ENCODE measurements at places on chromosomes 5 and 9. TPM values are rescaled to one million over a fixed set of nuclear protein-coding genes. Genes with fewer than 3 reads are reported as not detected.

DNA sequence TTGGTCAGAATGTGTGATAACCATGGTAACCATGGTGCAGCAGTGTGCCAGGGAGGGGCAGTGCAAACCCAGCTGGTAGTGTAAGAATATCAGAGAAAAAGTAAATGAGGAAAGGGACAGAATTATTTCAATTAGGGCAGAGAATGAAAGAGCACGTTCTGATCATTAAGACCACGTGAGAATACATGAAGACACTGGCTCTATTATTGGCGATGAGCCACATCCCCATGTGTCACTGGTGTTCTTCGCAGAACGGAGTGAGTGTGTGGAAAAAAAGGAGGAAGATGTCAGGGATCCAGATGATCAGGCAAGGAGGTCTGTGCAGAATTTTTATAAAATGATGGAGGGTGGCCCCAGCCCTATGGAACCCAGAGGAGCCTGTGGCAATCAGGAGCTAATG, 315.5 kb downstream of the SEMA5A start:
- DNase-seq, result no peak

DNA sequence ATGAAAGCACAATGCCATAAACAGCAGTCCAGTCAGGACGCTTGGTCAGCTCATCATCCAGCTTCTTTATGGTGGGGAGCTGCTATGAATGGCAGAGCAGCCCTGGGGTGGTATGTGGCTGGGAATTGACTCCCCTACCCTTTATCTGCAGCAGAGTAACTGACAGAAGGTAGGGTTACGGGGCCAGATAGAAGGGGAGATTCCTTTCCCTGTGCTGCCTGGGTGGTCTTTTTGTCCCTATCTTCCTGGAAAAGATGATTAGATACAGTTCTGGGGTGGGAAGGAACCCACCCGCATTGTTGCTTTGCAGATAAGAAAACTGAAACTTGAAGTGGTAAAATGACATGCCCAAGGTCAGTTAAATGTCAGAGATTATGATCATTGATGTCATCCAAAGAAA, 405.5 kb downstream of the ARHGEF28 start:
- no peak for DNase-seq

- no peak for DNase-seq
Measured at GRCh38 chr9:83681490-83681889, 26.3 kb downstream of the UBQLN1 start.

DNA sequence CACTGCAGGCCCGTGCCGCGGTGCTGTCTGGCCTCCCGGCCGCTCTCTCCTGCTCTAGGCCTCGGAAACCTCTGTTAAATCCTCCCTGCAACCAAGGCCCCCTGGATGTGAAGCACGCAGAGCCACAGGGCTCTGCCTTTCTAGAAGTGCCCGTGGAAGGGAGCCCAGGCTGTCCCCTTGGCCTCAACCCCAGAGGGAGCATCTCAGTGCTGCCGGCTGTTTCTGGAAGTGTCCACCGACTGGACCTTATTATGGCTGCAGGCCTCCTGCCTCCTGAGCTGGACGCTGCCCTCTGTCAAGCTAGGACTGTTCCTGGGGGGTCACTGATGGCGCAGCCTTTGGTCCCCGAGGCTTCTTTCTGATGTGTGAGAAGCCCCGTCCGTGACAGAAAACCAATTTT, 40.4 kb upstream of the PHYKPL start:
- no peak for DNase-seq

- no peak for DNase-seq
Measured at GRCh38 chr9:88312517-88313103, 75.6 kb upstream of the SPIN1 start.

DNA sequence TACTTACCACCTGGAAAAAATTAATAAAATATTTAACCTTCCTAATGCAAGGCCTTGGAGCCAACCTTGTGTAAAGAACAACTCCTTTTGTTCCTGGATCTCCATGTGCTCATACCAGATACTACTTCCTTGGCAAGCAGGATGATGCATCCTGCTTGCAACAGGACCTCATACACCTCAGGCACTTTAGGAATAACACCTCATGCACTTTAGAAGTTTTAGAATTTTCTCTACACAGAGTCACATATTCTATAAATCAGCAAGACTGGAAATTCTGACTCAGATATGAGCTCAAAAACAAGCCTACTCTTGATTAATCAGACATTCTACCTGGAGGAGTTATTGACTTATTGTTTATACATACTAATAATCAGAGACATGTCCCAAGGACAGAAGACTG, 209.6 kb upstream of the CDH10 start:
- no peak for DNase-seq

DNA sequence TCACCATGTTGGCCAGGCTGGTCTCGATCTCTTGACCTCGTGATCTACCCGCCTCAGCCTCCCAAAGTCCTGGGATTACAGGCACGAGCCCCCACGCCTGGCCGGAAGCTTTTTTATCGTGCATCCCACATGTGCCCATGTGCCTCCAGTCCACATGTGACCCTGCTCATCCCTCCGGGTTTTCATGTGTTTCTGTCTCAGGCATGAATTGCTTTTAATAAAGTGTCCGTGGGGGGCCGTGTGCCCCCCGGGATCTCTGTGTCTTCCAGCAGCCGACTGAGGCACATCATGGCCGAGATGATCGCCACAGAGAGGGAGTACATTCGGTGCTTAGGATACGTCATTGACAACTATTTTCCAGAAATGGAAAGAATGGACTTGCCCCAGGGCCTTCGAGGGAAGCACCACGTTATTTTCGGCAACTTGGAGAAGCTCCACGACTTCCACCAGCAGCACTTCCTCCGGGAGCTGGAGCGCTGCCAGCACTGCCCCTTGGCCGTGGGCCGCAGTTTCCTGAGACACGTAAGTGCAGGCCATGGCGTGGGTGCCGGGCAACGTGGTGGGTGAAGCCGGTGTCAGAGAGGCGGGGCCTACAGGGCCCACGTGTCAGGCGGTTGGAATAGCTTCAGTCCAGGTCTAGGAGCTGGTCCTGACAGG, 22.1 kb upstream of the LRRC14B start:
- no peak for DNase-seq

GRCh38 chr5:164359260-164360255, 854.1 kb downstream of the MAT2B start:
- DNase-seq, result no peak

DNA sequence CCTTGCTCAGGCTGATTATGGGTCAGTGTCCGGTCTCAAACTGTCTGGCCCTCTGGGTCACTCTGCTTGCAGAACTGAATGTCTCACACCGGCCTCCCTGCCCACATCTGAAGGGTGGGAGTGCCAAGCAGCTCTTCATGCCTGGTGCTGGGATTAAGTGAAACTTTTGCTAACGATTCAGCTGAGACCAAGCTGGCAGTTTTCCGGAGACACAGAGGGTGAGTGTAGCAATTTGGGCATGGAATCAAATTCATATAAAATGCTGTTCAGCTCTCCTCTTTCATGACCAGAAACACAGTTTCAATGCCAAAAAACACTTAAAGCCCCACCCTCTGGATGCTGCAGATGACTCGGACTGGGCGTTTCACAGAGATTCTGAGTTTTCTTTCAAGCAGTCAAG, 207.5 kb downstream of the NXNL2 start:
- DNase-seq, result no peak

- DNase-seq, result no peak
Measured at GRCh38 chr5:53191548-53192165, 82.1 kb upstream of the MOCS2 start.

GRCh38 chr9:137421838-137422603, 941 bp downstream of the EXD3 start:
- no peak for DNase-seq

- DNase-seq, result no peak
Measured at GRCh38 chr9:34047864-34048726, 592 bp downstream of the UBAP2 start.

DNA sequence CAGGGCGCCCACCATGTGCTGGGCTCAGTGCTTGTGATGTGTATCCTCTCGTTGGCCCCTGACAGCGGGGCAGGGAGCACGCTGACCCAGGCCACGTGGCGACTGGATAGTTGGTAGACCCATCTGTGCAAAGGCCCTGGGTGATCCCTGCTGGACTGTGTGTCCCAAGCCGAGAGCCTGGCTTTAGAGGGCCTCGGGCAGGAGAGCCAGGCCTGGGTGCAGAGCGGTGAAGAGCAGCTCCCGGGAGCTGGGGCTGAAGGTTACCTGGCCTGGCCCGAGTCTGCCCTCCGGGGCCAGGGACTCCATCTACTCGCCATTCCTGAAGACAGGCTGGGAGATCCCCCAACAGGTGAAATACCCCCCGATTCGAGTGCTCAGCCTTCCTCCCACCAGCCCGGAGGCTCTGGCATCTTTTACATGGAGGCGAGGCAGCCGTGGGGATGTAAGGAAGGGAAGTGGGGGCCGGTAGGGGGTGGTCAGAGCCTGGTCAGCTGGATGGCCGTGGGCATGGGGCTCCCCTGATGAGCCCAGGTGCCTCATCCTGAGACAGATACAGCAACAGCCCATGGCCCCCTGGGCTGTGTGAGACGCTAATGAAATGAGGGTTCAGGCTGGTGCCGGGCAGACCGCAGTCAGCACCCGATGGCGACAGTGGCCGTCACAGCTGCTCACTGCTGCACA, 19.0 kb downstream of the NCS1 start:
- no peak for DNase-seq

GRCh38 chr9:116589392-116590354, 97.4 kb upstream of the TRIM32 start:
- DNase-seq, result no peak

DNA sequence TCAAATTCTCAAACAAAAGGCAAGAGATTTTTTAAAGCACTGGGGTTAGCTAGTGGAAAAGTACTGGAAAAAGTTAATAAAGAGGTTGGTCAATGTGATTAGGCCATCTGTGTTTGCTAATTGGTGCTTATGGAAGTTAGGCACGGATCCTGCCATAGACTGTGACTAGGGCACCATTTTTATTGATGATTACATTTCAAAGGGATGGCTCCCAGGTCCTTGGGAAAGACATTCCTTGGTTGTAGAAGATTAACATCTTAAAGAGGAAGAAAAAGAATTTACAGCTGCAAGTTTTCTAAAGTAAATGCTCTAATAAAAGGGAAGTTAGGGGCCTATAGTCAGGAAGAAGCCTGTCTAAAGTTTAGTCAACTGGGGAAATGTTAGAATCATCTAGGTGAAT, 1183.3 kb downstream of the DTWD2 start:
- DNase-seq, result no peak

DNA sequence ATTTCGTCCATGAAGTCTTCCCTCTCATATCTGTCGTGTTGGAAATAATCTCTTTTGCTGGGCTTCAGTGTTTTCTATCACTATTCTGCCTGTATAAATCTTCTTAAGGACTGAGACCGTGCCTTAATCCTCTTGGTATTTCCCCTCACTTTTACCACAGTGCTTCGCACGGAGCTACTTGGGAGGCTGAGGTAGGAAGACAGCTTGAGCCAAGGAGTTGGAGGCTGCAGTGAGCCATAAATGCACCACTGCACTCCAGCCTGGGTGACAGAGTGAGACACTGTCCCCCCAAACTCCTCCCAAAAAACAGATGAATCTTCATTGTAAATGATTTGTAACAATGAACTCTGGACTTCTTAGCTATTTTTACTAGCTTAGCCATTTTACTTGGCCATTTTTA, 57.8 kb downstream of the PHAX start:
- DNase-seq, result no peak

- DNase-seq, result no peak
Measured at GRCh38 chr9:121975801-121976277, 117.3 kb downstream of the TTLL11 start.

Gene RAPGEF1
- total RNA-seq, result 87.3 TPM

Gene SPATA31D4
- total RNA-seq, result not detected

Gene SPRY4
- total RNA-seq, result 38.1 TPM

Gene GABRA1
- not detected for total RNA-seq

Gene SVEP1
- total RNA-seq, result 0.05 TPM

Gene FANCC
- total RNA-seq, result 3.8 TPM

Gene HEMGN
- not detected for total RNA-seq

Gene PFN3
- total RNA-seq, result not detected

Gene SLC6A3
- not detected for total RNA-seq

Measured in glomerular endothelial cell (primary cell).